Globus pallidus (tissue), 1 donor: ENCODE measurements at places on chromosomes 3 and 15.

DNA sequence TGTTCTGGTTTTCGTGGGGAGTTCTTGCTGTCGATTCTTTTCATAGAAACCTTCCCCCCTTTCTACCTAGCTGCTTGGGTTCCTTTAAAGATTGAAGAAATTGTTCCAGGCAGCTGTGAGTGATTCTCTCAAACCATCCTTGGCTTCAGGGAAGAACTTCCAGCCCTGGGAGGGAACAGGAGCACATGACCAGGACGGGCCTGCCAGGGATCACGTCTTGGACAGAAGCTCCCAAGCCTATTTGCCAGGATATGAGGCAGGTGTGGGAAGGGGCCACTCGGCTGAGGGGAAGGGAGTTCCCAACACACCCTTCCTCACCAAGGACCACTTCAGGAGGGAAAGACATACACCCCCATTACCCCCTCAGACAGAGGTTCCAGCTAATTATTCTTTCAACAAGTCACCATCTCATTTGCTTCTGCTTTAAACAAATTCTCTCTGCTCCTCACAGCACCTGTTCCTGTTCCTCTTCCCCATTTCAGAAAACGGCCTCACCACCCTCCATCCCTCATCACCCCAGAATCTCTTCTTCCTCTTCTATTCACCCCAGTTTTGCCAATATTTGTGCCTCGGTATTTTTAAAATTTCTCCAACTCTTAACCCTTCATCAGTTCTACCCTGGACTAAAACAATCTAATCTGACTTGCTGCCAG lies 62.5 kb downstream of the WHAMM start:
- no peak for DNase-seq

DNA sequence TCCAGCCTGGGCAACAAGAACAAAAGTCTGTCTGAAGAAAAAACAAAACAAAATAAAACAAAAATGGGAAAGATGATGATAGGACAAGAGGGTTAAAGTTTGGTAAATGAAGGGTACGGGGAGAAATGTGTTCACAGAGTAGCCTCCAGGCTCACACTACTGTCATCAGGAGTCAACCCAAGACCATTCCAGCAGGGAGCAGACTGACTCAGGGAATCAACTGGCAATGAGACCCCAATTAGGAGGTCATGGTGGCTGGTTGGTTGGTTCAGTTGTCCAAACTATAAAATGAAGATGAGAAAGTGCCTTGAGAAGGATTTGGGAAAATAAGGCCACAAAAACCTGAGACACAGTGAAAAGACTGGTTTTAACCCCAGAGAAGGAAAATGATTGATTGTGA lies 51.8 kb downstream of the KLHL6 start:
- no peak for DNase-seq

DNA sequence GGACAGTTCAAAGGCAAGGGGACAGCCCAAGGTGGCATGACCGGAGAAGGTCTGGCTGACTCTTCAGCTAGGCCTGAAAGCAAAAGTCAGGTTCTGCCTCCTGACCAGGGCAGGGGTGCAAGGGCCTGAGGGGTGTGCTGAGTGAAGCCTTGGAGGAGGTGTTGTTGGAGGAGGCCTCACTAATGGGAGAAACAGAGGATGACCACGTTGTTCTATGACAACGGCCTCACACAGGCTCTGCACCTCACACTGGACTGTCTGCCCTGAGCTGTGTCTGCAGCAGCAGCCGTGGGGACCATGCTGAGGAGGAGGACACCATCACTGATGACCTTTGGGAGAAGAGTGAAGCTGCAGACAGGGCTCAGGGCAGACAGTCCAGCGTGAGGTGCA lies 116.9 kb upstream of the ABHD17C start:
- DNase-seq: no peak

- no peak for DNase-seq
These were observed 29.3 kb upstream of the XYLB start for GRCh38 chr3:38317192-38317759.

GRCh38 chr3:11826628-11827265 lies 19.9 kb downstream of the TAMM41 start:
- DNase-seq: no peak

DNA sequence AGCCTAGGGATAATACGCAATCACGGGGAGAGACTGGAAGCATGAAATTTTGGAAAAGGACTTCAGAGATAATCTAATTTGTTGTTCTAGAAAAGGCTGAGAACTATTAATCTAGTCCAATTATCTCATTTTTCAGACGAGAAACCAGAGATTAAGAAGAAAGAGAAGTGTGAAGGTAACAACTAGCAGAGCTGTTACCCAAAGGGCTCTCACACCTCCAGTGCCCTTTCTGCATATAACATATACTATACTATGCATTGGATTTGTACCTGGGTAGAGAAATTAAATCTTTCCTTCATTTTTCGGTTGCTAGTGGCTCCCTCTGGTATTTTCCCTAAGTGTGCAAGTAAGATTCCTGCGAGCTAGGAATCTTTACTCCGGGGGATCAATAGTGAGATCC lies 13.4 kb upstream of the TM4SF19 start:
- DNase-seq: no peak

DNA sequence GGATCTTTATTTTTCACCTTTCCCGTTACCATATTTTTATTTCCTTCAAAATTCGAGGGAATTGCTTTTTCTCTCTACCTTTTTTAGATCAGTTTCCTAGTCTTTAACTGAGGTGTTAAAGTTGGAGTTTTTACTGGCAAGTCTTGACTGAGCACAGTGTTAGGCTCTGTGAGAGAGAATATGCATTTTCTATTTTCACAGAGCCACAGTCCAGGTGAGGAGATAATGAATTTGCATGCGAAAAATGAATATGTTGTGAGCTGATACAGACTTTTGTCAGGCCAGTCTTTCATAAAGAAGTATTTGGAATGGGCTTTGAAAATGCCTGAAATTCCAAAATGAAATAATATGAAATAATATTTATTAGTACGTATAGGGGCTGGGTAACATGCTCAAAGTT lies 31.9 kb downstream of the MME start:
- DNase-seq: no peak

DNA sequence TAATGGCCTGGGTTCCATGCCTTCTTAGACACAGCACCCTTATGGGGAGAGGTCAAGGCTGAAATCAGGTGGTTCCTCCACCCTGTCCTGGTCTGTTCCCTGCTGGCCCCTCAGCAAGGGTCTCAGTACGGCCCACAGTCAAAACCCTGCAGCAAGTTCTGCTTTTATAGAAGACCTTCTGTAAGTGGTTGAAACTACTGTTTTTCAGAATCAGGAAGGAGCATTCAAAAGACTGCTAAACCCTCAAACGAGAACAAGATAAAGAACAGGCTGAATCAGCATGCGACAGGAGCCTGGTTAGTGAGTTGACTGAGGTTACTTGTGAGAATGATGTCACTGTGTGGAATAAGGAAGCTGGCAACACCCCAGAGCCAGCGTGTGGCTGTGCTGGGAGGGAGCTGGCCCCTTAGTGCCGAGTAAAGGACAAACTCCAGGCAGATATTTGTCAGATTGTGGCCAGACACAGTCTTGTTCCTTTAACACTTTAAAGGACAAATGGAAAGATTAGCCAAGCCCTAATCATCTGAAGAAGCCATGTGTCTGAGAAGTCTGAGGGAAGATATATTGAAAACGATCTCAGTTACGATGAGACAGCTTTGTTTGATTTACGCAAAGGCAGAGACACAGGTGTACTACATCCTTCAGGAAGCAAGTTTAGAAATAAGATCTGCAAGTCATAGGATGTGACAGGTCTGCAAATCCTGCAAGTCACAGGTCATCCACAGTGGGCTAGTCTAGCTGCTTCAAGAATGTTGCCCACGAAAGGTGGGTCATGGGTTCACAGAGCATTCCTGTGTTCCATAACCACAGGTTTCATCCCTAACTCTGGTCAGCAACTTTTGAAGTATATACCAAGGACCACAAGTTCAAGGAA lies 54.0 kb downstream of the B3GNT5 start:
- peak; percentile 76 for DNase-seq

- peak; percentile 61 for DNase-seq
These were observed 84.1 kb downstream of the CCNL1 start for GRCh38 chr3:157075693-157076420.

DNA sequence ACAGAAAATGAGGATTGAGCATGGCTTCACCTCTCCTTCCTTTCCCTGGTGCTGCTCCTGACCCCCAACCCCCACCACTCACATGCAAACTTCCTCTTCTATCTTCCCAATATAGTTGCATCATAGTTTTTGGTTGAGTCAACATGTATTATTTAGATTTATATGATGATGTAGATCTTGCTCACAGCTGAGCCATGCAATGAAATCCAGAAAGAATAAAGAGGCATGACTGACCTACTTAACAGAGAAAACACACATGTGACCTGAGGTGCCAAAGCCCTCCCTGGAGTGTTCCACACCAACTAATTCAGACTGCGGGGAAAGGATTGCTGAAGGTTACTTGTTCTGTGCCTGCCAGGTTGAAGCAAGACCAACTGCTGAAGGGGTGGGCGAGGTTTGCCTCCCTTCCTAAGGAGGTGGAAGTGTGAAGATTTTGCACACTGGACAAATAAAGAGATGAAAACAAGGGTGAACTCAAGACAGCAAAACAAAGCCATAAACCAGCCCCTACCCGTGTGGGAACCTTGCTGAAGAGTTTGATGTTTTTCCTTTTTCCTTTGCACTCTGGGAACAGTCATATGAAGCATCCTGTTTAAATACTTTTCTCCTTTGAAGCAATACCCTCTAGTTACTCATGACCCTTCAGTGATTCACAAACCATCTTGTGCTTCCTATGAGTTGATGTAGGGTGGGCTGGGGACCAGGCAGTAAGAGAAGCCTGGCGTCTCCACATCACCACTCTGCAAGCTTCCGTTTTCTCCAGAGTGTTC lies 155.2 kb upstream of the UBE2E1 start:
- DNase-seq: no peak

DNA sequence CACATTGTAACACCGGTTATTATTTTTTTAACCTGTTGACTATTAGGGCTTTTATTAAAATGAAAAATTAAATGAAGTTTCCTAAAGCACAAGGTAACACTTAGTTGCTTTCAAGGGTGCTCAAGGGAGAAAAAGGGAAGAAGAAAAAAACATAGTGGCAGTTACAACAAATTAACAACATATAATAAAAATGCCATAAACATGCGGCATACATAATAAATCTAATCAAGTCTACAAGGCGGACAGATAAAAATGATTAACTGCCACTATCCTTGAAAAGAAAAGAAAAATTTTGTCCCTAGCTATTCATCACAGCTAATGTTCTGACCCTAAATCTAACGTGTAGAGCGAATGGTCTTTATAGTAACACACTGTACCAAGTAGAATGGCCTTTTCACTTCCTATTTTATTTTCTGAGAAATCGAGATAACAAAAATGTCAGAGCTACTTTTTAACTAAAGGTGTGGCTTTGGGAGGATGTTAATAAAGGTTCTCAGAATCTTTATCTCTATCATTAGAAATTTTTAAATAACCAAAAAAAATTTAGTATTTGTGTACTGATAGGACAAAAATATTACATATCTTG lies 194.9 kb downstream of the FOXP1 start:
- no peak for DNase-seq

GRCh38 chr15:61032600-61033286 lies 196.4 kb downstream of the RORA start:
- DNase-seq: no peak

DNA sequence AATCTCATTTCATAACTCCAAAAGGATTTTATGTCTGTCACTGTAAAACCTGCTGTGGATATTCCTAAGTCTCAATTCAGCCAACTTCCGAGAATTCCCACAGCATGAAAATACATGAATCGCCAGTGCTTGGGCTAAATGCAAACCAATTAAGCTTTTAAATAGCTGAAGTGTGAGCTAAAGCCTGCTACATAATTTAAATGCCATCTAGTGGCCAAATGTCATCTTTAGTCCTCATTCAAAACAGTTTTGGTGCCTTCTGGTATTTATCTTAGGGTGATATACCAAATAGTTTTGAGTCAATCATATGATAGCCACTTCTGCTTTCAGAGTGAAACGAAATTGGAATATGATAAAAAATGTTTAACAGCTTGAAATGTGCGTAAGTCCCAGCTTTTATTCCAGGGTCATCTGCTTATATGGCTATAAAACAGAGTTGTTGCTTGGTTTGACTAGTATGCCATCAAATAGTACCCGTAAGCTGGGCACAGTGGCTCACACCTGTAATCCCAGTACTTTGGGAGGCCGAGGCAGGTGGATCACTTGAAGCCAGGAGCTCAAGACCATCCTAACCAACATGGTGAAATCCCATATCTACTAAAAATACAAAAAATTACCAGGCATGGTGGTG lies 41.8 kb upstream of the CCNL1 start:
- DNase-seq: peak; percentile 57

DNA sequence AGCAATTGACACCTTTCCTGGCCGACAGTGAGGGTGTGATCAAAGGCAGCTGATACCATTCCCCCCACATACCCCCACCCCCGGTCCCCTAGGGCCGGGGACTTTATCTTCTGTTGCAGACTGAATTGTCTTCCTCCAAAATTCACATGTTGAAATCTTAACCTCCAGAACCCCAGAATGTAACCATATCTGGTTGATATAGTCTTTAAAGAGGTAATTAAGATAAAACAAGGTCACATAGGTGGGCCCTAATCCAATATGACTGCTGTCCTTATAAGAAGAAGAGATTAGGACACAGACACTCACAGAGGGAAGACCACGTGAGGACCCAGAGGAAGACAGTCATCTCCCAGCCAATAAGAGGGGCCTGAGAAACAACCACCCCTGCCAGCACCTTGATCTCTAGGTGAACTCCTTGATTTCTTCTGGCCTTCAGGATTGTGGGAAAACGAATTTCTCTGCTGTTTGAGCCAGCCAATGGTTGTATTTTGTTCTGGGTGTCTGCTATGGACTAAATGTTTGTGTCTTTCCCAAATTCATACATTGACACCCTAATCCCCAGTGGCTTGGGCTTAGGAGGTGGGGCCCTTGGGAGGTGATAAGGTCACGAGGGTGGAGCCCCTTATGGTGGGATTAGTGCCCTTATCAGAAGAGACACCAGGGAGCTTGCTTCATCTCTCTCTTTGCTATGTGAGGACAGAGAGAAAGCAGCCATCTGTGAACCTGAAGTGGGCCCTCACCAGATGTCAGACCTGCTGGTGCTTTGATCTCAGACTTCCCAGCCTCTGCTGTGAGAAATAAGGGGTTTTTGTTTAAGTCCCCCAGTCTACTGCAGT lies 144.0 kb downstream of the CHSY1 start:
- DNase-seq: no peak

DNA sequence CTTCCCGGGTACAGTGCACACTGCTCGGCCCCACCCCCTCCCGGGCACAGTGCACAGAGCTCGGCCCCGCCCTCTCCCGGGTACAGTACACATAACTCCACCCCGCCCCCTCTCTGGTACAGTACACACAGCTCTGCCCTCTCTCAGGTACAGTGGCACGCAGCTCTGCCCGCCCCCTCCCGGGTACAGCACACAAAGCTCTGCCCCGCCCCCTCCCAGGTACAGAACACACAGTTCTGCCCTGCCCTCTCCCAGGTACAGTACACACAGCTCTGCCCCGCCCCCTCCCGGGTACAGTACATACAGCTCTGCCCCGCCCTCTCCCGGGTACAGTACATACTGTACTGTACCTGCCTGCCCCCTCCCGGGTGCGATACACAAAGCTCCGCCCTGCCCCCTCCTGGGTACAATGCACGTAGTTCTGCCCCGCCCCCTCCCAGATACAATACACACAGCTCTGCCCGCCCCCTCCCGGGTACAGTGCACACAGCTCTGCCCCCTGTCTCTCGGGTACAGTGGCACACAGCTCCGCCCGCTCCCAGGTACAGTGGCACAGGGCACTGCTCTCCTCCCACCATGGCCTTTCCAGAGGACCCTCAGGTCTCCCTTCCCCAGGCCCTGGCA lies 16.4 kb upstream of the PRR20G start:
- no peak for DNase-seq

GRCh38 chr3:116129187-116129946 lies 315.9 kb downstream of the LSAMP start:
- no peak for DNase-seq
